Stomach (tissue), 19 donors: ENCODE measurements at places on chromosomes 7 and 10. TPM values are rescaled to one million over a fixed set of nuclear protein-coding genes. Genes with fewer than 3 reads are reported as not detected.

- DNase-seq: no peak
These were observed at the start of gene AP3M1 for GRCh38 chr10:74150204-74150989. Gene AP3M1 (minus strand): TSS chr10:74150828. CDS start chr10:74138379, 12,449 bp downstream.

DNA sequence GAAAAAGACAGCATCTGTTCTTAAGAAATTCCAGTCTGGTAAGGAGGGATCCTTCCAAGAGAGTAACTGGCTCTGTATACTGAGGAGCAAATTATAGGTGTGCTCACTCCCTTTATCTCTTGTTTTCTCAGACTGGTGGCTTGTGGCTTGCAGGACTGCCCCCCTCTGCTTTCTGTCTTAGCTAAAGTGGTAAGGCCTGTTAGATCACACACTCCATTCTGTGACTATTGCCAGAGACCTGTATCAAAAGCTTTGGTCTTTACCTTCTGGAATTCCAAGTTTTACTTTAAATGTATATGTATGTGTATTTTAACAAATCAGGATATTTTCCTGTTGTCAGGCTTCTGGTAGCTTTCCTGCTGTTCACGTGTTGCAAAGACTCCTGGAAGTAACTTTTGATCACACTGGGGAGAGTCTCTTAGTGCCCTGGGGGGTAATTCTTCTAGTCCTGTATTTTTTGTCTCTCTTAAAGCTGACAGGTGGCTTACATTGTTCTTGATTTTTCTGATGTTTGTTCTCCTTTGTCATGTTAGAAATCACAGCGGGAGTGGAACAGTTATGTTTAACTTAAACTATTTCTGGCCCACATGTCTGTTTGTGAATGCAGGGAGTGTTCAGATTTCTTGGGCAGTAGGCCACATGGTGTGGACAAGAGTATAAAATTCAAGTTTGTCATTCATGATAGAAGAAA lies 99.0 kb downstream of the PLPP4 start:
- no peak for DNase-seq

GRCh38 chr7:65509368-65510186 lies 135.9 kb downstream of the ZNF92 start:
- DNase-seq: peak; percentile 19

GRCh38 chr7:130442601-130443000 lies 1.8 kb upstream of the CEP41 start:
- peak; percentile 41 for DNase-seq

- DNase-seq: peak; percentile 75
These were observed 14.4 kb downstream of the MXI1 start for GRCh38 chr10:110221721-110222261.

DNA sequence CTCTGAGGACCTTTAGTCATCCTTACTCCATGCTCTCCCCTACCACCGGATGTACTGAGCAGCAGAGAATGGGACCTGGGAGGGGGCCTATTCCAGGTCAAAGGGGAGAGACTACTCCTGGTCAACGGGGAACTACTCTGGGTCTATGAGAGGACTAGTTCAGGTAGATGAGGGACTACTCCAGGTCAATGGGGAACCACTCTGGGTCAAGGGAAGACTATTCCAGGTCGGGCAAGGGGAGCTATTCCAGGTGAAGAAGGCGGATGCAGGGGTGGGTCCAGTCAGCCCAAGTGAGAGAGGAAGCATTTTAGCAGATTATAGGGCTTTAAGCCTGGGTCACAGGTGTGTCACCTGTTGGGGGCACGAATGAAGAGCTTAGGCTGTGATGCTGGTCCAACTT lies 35.4 kb downstream of the CCM2 start:
- no peak for DNase-seq

- DNase-seq: no peak
These were observed 163.8 kb downstream of the RGS10 start for GRCh38 chr10:119378737-119379067.

- DNase-seq: no peak
These were observed 227.2 kb upstream of the KIAA1217 start for GRCh38 chr10:23981520-23982309.

GRCh38 chr7:127886248-127886647 lies 145.0 kb downstream of the LRRC4 start:
- no peak for DNase-seq

DNA sequence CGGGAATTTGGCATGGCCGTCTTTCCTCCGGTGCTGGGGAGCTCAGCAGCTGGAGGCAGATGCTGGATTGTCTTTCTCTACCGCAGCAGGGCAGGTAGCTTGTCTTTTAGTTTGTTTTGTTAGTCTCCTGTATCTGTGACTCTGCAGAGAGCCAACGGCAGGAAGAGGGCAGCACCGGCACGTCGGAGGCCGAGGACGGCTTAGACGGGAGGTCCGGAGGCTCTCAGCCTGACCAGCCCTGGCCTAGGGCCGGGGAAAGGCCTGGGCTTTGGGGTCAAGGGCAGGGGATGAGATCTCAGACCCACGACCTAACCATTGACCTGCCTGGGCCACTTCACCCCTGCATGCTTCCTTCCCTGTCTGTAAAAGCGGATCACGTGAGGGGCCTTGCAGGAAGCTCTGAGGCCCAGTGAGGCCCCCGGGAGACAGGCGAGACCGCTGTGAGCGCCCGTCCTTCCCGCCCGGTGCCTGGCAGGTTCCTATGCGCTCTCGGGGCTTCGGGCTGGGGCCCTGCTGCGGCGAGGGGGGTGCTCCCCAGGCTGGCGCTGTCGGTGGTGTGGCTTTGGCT lies 72.7 kb downstream of the LHPP start:
- peak; percentile 46 for DNase-seq

- DNase-seq: peak; percentile 2
These were observed 85.2 kb downstream of the POLR1F start for GRCh38 chr7:19623676-19624075.

GRCh38 chr10:13349463-13350274 lies 1.6 kb upstream of the SEPHS1 start:
- DNase-seq: peak; percentile 88

GRCh38 chr10:63429281-63429680 lies 36.5 kb downstream of the JMJD1C start:
- peak; percentile 61 for DNase-seq

DNA sequence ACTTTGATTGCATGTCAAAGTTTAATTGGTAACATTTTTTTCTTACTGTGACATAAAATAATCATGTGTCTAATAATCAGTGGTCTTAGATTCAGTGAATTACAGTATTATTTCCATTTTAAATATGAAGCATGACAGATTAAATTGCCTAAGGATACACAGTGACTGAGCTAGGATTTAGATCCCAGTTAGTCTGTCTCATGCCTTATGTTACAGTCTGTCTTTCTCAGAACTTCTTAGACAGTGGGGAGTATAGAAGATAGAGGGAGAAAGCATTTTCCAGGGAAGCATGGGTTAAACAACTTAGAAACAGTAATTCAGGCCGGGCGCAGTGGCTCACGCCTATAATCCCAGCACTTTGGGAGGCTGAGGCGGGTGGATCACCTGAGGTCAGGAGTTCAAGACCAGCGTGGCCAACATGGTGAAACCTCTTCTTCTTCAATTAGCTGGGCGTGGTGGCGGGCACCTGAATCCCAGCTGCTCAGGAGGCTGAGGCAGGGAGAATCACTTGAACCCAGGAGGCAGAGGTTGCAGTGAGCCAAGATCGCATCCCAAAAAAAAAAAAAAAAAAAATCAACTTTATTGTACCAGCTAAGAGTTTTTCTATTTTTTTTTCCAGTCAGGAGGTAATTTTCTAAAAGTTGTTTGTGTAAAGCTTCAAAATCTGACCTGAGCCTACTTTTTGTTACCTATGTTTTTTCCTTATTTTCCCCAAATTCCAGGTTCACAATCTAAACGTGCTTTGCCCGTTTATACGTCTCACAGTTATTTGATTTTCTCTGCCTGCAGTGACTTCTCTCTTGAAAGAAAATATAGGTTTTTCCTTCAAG lies 3.3 kb downstream of the CASD1 start:
- no peak for DNase-seq

- DNase-seq: no peak
These were observed 134.8 kb downstream of the WDR37 start for GRCh38 chr10:1190791-1191490.

- no peak for DNase-seq
These were observed 219.3 kb upstream of the MKLN1 start for GRCh38 chr7:131108212-131108940.

DNA sequence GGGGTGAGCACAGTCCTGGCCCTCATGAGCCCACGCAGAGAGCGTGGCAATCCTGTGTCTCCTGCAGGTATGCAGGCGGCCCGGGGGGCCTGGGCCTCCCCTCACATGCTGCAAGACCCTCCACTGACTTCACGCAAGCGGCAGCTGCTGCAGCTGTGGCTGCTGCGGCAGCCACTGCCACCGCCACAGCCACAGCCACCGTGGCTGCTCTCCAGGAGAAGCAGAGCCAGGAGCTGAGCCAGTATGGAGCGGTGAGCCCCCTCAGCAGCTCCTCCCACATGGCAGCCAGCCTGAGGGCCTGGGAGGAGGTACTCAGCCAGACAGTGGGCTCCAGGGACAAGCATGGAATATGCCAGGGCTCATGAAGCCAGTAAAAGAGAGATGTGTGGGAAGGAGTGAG lies 8.7 kb downstream of the ZMIZ2 start:
- DNase-seq: no peak

- no peak for DNase-seq
These were observed 229.2 kb downstream of the TCF7L2 start for GRCh38 chr10:113179265-113179664.

- DNase-seq: no peak
These were observed 4.0 kb upstream of the SMARCD3 start for GRCh38 chr7:151252561-151252835.

- peak; percentile 82 for DNase-seq
These were observed 15.7 kb downstream of the SLIT1 start for GRCh38 chr10:97169911-97170693.

DNA sequence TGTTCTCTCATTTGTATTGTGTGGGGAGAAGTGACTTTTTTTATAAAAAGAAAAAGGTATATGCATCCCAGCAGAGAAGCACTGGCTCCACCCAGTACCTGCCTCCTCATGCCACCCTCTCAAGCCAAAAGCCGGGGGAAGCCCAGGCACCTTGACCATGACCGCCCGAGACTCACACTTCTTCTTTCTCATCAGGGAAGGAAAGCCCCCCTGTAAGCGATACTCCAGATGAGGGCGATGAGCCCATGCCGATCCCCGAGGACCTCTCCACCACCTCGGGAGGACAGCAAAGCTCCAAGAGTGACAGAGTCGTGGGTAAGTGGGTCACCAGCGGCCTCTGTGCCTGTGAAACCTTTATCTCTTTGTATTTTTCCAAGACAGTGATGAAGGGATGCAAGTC lies 22.9 kb downstream of the IKZF1 start:
- DNase-seq: no peak

DNA sequence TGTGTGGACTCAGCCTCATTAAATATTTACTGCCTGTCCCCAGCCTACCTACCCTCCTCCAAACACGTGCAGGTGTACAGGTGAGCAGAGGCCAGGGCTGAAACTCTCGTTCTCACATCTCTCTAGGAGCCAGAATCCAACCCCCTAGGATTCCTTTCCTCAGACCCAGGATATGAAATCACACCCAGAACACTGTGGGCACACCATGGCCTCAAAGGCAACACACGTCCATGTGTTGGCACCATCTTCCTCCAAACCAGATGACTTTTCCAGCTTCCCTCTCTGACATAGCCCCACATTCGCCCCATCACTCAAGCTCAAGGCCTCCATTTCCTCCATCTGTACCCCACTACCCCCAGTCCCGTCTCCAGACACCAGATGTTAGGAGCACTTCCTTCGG lies 51.8 kb upstream of the DUSP5 start:
- no peak for DNase-seq

- DNase-seq: no peak
These were observed 61.5 kb upstream of the NKX6-2 start for GRCh38 chr10:132847416-132847777.

H2BK1 gene
- not detected for total RNA-seq

CLDN3 gene
- total RNA-seq: 0.45 TPM

NANOS1 gene
- total RNA-seq: 1.7 TPM

CYP2C19 gene
- 43.2 TPM for total RNA-seq

MARCHF5 gene
- 4.5 TPM for total RNA-seq

KEL gene
- total RNA-seq: not detected
